ENCODE measurements at places on chromosomes 6 and 20.

DNA sequence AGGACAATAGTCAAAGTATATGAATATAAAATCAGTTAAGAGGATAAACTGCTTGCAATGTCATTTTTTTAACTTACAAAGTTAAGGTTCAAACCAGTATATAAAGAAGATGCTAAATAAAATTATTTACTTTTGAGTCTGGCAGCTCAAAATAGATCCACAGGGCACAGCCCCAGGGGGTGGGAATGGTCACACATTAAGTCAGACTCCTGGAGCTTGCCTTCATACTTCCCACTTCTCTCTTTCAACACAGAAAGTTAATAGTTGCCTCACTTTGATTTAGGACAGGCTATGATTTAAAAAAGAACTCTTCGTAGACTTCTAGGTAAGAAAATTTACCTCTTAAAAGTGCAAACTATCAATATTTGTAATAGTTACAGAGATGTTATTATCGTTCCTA lies 158.3 kb upstream of the RUNX2 start:
- DNase-seq = no peak

GRCh38 chr20:32523613-32524213 lies 61.4 kb downstream of the NOL4L start:
- no peak for DNase-seq

GRCh38 chr20:49641683-49642656 lies 71.7 kb downstream of the B4GALT5 start:
- DNase-seq = no peak

DNA sequence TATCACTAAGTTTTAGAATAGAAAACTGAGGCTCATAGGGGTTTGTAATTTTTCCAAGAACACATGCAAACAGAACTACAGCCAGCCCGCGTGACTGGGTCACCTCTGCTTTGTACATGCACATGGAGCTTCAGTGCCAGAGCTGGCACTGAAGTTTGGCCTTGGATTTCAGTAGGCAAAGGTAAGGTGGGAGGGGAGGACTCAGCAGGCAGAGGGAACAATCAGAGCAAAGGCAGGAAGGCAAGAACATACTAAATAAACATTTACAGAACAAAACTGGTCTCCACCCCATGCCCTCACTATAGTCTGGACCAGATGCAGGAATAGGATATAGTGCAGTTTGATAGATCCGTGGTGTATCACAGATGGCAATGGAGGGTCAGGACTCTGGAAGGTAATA lies 13.6 kb upstream of the ABRACL start:
- no peak for DNase-seq

- no peak for DNase-seq
Observed at GRCh38 chr6:166194914-166195859, 27.5 kb upstream of the TBXT start.

DNA sequence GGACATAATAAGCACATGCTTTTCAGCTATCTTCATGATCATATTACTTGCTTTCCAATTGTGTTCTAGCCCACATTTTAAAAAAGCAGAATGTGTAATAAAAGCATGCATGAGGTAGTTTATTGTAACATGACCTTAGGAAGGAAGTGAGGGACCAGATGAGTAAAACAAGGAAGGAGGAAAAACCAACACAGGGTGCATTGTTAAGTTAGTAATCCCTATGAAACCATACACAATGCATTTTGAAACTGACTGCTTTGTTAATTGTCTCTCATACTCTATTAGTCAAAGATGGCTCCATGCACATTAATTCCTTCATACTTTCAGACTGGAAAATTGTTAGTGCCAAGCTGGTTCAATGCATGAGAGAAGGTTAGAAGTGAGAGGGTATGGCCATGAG lies 37.7 kb upstream of the CENPW start:
- DNase-seq = no peak

DNA sequence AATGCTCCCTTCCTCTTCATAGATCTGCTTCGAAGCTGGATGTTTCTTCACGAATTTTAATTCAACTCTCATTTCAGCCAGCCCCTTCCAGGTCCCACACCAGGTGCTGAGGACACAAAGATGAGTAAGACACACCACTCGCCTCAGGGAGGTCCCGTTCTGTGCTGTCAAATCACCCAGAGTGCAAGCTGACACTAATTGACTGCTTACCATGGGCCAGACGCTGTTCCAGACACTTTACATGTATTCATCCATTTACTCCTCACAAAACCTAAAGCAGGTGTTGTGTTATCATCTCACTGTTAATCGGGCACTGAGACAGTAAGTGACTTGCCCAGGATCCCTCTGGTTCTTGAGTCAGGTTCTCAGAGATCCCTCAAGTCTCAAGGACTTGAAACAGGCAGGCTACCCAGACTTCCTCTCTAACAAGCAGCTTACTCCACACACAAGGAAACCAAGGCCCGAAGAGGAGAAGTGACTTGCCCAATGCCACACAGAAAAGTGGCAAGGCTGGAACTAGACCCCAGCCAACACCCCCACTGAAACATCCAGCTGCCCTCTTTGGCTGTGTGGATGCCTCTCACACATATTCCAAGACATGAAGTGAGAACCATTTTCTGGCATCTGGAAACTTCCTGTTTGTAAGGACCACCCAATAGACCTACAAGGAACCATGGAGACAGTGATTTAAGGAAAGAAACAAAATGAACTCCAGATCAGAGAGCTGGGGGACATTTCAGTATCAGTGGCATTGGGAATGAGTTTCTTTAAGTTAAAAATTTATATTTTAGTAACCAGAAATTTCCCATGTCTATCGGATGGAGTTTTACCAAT lies 174.5 kb downstream of the CDC5L start:
- DNase-seq = no peak

DNA sequence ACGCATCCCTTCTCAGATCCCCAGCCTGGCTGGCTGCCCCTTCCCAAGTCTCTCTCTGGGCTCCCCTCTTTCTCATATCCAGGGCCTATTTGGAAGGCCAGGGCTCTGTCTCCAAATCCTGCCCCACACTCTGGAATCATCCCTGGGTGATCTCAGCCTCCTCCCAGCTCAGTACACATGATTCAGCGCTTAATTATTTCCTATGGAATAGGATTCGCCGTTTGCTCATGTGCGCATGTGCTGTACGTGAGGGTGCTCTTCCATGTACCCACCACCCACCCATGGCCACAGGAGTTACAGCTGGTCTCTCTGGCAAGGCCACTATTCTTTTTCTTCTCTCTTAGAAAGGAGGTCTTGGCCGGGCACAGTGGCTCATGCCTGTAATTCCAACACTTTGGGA lies 81.7 kb upstream of the FOXP4 start:
- no peak for DNase-seq
